GOT3 (cell line): ENCODE measurements at places on chromosomes 2 and 18.

DNA sequence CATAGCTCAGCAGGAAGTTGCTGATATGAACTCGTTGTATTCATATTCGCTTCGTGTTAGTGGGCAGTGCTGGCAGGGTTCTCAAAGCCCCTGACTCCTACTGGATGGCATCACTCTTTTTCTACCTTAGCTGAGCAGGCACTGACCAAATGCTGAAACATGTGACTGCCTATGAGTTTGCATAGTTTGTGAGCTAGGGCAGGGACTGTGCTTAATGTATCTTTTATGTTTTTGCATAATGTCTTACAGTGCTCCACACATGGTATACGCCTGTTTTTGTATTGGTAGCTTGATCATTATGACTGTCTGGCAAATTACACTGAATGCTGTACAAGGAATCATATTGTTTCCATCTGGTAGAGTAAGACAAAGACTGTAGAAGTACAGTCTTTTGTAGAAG is 305.3 kb downstream of the PARD3B start:
- DNase-seq: no peak

GRCh38 chr2:190181123-190181669 is 118.7 kb upstream of the MSTN start:
- no peak for DNase-seq

GRCh38 chr2:219205165-219205538 is 1.4 kb upstream of the ZFAND2B start:
- DNase-seq: no peak

DNA sequence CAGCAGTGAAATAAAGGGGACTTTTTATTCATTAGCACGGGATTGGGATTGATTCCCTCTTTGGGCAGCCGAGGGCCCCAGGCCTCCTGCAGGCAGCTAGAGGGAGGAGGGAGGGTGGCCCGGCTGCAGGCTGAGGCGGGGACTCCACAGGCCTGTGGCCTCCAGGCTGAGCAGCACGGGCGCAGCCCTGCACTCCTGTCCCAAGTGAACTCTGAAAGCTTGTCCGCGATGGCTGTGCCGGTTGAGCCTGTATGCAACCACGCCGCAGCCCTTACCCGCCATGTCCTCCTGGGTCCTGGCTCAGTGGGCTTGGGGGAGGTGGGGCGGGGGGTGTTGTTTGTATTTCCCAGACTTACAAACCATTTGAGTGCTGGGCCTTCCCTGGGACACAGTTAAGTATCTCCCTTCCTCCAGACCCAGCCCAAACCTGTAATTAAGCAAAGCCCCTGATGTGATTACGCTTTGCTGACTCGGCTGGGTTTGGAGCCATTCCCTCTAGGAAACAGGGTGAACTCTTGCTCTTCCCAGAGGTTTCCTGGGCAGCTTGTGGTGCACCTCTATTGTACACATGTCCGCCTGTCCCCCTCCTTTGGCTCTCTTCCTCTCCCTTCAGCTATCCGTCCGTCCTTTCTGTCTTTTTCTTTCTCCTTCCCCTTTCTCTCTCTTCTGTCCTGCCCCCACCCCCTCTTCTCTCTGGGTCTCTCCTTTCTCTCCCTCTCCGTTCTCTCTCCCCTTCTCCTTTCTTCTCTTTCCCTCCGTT is 5.3 kb downstream of the GLI2 start:
- DNase-seq: no peak

GRCh38 chr2:98212092-98213000 is 125.4 kb downstream of the VWA3B start:
- no peak for DNase-seq
